Transverse colon (tissue), 4 donors: ENCODE measurements at places on chromosomes 6 and 20. TPM values are rescaled to one million over a fixed set of nuclear protein-coding genes. Genes with fewer than 3 reads are reported as not detected.
A peak's percentile ranks its signal among the peaks of the same experiment; 100 is the strongest.

- H3K4me3 ChIP-seq, result no peak overlapping the region
- H3K27ac ChIP-seq, result no peak overlapping the region
- no peaks in the 10 kb centered on the region for H3K36me3 ChIP-seq
- no peaks in the 10 kb centered on the region for H3K4me1 ChIP-seq
- DNase-seq, result no peak
Observed at GRCh38 chr6:105907301-105907700, 178.8 kb upstream of the PRDM1 start.

GRCh38 chr6:33208091-33208967 lies at the start of gene RING1:
RING1 (plus strand) TSS chr6:33208500; CDS start chr6:33208823, 323 bp downstream.
- H3K27ac ChIP-seq, result peak within 1 kb of the TSS; percentile 92
- peaks cover 9% of the 10 kb centered on the region for H3K27me3 ChIP-seq
- peak within 1 kb of the TSS; percentile 88 for H3K4me3 ChIP-seq
- H3K4me1 ChIP-seq, result peaks cover 46% of the 10 kb centered on the region

- H3K4me1 ChIP-seq, result no peaks in the 10 kb centered on the region
- no peak overlapping the region for H3K27ac ChIP-seq
- DNase-seq, result no peak
- H3K27me3 ChIP-seq, result no peaks in the 10 kb centered on the region
Observed at GRCh38 chr6:153056308-153056707, 53.8 kb upstream of the MTRF1L start.

GRCh38 chr20:57055345-57055744 lies 211.1 kb downstream of the BMP7 start:
- H3K27ac ChIP-seq, result no peak overlapping the region
- no peak overlapping the region for H3K4me3 ChIP-seq
- no peaks in the 10 kb centered on the region for H3K4me1 ChIP-seq

GRCh38 chr6:39152262-39152661 lies 37.3 kb upstream of the SAYSD1 start:
- peaks cover 41% of the 10 kb centered on the region for H3K27me3 ChIP-seq
- no peak overlapping the region for H3K4me3 ChIP-seq
- DNase-seq, result no peak
- H3K27ac ChIP-seq, result no peak overlapping the region
- no peaks in the 10 kb centered on the region for H3K36me3 ChIP-seq
- H3K4me1 ChIP-seq, result no peaks in the 10 kb centered on the region

DNA sequence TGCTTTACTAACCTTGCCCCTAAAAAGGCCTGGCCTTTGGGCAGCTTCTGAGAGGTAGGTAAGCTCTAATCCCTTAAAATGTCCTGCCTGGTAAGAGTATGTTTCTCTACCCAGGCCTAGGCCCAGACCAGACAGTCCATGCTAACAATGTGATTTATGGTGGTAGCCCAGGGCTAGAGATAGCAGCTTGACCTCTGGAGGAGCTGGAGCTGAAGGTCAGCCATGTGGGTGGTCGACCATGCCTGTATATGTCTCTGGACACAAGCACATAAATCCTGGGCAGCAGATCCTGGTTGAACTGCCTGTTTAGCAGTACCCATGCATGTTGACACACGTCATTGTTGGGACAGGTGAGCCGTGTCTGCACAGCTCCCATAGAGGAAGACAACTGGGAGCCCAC lies 62.1 kb upstream of the PHACTR1 start:
- H3K36me3 ChIP-seq, result no peaks in the 10 kb centered on the region
- no peak overlapping the region for H3K4me3 ChIP-seq
- DNase-seq, result no peak
- H3K4me1 ChIP-seq, result no peaks in the 10 kb centered on the region
- H3K27me3 ChIP-seq, result peaks cover 6% of the 10 kb centered on the region
- no peak overlapping the region for H3K27ac ChIP-seq

DNA sequence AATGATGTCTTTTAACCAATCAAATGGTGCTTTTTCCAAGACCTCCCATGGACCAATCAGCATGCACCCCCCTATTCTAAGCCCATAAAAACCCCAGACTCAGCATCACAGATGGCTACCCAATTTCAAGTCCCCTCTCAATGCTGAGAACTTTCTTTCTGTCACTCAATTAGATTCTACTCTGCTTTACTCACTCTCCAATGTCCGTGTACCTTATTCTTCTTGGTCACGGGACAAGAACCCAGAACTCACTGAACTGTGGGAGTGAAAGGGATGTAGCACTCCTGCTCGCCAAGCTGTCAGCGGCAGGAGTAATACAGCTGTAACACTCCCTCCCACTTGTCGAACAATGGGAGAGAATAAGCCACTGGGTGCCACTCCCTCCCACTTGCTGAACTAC lies 20.8 kb upstream of the MAP7 start:
- peaks cover 8% of the 10 kb centered on the region for H3K4me1 ChIP-seq
- no peak for DNase-seq
- H3K36me3 ChIP-seq, result no peaks in the 10 kb centered on the region

- no peak for DNase-seq
- H3K27ac ChIP-seq, result no peak overlapping the region
- H3K27me3 ChIP-seq, result no peaks in the 10 kb centered on the region
- H3K4me3 ChIP-seq, result no peak overlapping the region
- peaks cover 18% of the 10 kb centered on the region for H3K36me3 ChIP-seq
Observed at GRCh38 chr20:50584687-50585086, 74.5 kb downstream of the PTPN1 start.

GRCh38 chr6:88492824-88493223 lies 326.7 kb upstream of the CNR1 start:
- no peaks in the 10 kb centered on the region for H3K27me3 ChIP-seq
- H3K4me3 ChIP-seq, result no peak overlapping the region
- no peak overlapping the region for H3K27ac ChIP-seq
- no peaks in the 10 kb centered on the region for H3K36me3 ChIP-seq
- DNase-seq, result no peak

DNA sequence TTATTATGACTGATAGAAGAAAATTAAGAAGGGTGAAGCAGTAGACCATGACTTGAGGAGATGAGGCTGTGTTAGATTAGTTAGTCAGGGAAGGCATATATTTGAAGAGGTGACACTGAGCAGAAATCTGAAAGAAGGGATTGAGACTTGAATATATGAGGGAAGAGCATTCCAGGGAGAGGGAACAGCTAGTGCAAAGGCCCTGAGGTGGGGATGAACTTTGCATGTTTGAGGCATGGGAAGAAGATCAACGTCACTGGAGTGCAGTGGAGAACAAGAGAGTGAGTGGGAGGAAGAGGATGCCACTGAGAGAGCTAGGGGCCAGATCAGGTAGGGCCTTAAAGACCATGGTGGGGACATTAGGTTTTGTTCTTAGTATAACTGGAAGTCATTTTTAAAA lies 119.0 kb downstream of the ZDHHC14 start:
- H3K27ac ChIP-seq, result no peak overlapping the region
- H3K4me3 ChIP-seq, result no peak overlapping the region

DNA sequence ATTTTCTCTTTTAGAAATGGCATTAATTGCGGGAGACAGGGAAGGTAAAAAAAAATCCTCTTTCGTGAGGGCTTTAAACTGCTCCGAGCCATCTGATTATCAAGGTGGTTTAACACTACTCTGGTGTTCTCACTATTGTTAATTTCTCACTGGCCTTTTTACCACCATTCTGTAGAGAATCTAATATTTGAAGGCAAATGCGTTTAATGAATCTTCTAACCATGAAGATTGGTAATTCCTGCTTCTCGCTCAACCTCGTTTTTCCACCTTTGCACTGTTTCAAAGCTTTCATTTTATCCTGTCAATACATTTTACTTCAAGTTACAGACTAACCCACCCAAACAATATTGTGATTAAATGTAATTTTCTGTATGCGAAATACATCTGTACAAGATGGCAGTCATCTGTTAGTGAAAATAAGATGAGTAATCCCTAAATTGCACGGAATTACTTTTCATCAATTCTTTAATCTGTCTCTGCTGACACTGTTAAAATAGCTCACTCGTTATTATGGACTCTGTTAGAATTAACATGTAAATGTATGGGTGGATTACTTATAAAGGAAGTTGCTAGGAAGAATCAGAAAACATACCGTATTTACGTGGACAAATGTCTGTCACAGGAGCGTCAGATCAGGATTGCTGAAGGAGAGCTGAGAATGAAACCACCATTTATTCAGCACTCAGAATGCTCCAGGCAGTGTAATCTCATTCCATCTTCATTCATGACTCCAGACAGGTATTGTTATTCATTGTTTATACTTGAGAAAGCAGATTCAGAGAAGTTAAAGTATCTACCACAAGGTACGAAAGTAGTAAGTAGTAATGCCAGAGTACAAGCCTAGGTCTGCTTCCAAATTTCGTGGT lies 1.1 kb upstream of the LCA5 start:
- DNase-seq, result no peak
- peak overlapping the region; percentile 84 for H3K4me3 ChIP-seq
- H3K27me3 ChIP-seq, result no peaks in the 10 kb centered on the region
- no peaks in the 10 kb centered on the region for H3K36me3 ChIP-seq

POPDC3 gene
- total RNA-seq, result not detected

TNF gene
- total RNA-seq, result 0.41 TPM

IL17A gene
- total RNA-seq, result not detected

NRSN1 gene
- not detected for total RNA-seq

DTNBP1 gene
- 13.5 TPM for total RNA-seq
